ENCODE measurements at places on chromosomes 3 and 15.

DNA sequence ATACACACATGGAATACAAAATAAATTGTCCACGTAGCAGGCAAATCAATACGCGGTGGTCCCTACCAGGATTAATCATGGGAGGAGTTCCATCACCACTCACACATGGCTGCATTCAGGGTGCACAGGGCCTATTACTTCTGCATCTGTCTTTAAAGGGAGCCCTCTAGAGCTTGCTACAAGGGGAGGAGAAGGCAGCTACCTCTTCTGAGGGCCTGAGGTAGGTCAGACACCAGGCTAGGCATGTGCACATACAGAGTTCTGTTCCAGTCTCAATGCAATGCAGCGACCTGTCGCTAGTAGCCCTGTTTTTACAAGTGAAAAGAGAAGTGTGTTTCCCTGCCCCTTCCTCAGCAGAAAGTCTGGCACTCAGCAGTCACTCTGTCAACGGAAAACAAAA is 102.7 kb downstream of the ROBO2 start:
- no peak for DNase-seq

GRCh38 chr3:62209101-62209500 is 164.2 kb downstream of the FEZF2 start:
- no peak for DNase-seq

- no peak for DNase-seq
Observed at GRCh38 chr3:142210608-142211007, 14.8 kb downstream of the GK5 start.

DNA sequence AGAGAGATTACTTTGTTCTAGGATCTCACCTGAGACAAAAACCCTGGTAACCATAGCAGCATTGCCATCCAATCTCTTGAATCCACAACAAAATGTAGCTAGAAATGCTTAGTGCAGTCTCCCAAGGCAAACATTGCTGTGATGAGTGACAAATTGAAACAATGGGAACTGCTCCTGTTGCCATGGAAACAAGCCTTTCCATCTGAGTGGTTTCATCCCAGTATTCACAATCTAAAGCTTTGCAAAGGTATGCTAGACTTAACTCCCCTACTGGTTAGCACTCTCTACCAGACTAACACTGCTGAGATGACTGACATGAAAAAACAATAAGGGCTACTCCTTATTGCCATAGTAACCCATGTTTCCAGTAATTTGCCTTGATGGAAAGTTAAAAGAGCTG is 172.6 kb upstream of the CNTN3 start:
- DNase-seq, result no peak

DNA sequence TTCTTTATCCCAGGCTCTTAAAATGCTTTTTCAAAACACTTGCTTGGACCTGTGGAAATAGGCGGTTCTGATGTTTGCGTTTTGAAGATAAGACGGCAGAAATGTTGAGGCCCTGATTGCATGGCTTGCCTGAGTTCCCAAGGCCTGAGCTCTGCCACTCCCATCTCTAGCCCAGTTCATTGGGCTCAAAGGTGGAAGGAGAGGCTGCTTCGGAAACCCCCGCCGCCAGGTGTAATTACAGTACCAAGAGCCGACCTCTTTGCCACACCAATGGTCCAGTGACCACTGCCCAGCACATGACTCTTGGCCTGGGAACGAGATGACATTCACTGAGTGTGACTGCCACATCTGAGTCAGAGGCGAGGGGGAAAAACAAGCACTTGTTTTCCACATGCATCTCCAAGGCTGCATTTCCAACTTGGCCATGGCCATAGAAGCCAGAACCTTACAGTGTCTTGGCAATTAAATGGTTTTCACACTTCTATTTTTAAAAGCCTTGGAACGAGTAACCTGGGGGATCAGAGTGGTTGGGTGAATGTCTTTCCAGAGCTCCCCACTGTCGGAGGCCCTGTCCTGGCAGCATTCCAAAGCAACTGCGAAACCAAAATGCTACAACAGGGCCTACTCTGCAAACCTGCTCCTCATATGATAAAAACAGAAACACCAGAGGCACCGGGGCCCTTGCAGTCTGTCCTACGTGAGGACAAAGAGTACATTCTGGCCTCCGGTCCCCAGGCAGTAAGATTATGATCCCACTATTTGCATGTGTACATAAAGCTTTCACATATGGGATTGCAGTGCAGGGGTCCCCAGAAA is 63.8 kb upstream of the CGNL1 start:
- DNase-seq, result no peak

GRCh38 chr15:58442122-58442521 is 10.3 kb downstream of the LIPC start:
- peak; percentile 22 for DNase-seq

GRCh38 chr15:89975482-89976245 is 25.5 kb upstream of the ZNF710 start:
- DNase-seq, result no peak

DNA sequence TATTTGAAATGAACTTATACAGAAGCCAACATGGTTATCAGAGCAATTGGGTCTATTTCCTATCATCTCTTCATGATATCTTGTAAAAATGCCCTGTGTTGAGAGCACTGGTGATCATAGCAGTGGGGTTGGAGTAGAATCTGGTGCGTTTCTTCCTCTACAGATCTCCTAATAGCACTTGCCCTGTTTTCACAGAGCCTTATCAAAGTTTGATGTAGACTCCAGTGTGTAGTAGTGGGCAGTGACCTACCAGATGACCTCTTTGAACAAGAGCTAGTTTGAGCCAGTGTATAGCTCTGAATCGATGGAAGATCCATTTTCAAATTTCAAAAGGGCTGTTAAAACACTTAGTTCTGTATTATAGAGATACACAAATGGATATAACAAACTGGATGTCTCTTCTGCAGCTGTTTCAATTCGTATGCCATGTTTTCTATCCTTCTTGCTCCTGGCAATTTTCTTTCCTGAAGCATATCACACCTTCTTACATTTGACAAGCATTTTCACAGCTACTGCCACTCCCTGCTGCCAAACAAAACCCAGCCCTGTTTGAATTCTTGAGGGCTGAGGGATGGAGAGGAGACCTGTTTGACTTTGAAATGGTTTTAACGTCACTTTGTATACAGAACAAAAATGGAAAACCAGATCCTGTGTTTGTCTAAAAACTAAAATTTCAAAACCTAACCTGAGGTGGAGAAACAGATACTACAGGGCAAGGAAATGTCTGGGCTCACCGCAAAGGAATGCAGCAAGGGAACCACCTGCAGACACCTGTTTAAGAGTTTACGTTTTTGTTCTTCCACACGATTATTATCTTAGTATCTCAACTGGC is 354.5 kb upstream of the TPRG1 start:
- DNase-seq, result no peak

GRCh38 chr3:177149106-177149505 is 48.2 kb downstream of the TBL1XR1 start:
- DNase-seq, result no peak

GRCh38 chr15:101210466-101210865 is 41.4 kb downstream of the CHSY1 start:
- no peak for DNase-seq

DNA sequence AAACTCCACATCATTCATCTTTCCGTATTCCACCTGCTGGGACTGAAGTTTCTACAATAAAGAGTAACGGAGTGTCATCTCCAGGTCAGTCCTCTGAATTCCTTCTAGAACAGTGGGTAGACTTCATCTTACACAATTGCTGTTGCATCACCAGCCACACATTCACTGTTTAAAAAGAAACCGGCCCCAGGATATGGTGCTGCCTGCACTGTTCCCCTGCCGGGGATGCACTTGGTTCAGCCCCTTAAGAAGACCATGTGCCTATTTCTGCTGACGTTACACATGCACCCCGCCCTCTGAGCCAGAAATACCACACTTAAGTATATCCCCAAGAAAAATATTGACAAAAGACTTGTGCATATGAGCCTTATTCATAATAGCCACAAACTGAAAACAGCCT is 233.4 kb downstream of the FEZF2 start:
- peak; percentile 81 for DNase-seq

DNA sequence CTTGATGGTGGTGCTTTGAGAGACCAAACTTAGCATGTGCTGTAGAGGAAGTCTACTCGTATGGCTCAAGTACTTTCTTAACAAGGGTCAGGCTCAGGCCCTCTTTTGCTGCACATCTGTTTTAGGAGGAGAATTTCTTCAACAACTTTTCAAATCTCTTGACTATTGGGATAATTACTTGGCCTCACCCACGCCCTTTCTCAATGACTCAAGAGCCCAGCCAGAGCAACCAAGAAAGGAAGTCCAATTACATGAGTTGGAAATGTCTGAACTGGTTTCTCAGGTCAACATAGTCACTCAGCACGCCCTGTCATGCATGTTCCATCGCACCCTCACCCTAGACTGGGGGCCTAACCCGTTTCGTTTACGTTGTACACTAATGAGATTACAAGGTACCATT is 44.8 kb upstream of the UMPS start:
- peak; percentile 18 for DNase-seq

GRCh38 chr3:42061025-42061712 is 30.0 kb upstream of the TRAK1 start:
- DNase-seq, result no peak

DNA sequence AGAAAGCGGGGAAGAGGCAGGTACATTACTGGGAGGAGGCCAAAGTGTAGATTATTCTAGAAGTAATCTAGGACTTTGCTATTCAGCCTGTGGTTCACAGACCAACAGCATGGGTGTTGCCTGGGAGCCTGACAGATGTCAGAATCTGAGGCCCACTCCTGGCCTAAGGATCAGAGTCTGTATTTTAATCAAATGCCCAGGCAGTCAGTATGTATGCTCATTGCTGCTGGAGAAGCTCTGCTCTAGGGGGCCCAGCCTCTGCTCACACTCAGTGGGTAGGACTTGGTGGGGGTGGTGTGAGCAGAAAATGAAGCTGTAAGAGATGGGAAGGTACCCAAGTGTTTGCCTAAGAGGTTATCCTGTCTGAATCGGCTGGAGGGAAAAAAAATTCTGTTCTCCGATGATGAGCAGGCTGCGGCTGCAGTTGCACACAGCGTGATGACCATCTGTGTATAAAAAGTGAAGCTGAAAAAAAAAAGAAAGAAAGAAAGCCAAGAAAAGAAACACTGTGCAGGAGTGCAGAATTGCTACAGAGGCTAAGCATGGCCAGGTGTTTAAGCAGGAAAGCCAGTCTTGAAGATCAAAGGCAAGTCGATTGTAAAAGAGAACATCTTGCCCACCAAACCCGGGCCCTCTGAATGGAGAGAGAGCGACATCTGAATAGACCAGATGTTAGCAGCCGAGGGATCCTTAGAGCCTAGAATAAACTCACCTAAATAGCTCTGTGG is 65.2 kb downstream of the EIF4E3 start:
- DNase-seq, result no peak

GRCh38 chr3:123576122-123576521 is 8.7 kb downstream of the HACD2 start:
- DNase-seq, result no peak

GRCh38 chr3:3745693-3746092 is 53.5 kb upstream of the LRRN1 start:
- no peak for DNase-seq

- no peak for DNase-seq
Observed at GRCh38 chr3:20878691-20879090, 692.7 kb upstream of the SGO1 start.

- DNase-seq, result no peak
Observed at GRCh38 chr3:168968609-168969008, 694.9 kb downstream of the MECOM start.

DNA sequence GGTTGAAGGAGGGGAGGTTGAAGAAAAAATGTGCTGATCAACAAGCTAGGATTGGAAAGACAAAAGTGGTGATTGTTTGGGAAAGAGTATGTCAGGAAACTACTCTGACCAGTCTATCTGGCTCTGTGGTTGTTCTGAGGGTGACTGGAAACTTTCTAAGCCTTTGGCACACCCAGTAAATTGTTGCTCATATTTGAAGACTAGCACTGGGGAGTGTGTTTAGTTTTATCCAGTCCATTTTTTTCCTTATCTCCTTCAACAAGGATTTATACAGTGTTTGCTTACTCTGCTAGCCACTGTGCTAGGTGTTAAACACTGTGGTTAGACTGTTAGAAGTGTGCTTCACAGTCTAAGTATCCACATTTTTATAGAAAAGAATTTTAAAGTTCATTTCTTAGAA is 28.8 kb downstream of the PPM1L start:
- DNase-seq, result no peak

- peak; percentile 17 for DNase-seq
Observed at GRCh38 chr3:10693457-10693856, 122.6 kb upstream of the SLC6A11 start.

DNA sequence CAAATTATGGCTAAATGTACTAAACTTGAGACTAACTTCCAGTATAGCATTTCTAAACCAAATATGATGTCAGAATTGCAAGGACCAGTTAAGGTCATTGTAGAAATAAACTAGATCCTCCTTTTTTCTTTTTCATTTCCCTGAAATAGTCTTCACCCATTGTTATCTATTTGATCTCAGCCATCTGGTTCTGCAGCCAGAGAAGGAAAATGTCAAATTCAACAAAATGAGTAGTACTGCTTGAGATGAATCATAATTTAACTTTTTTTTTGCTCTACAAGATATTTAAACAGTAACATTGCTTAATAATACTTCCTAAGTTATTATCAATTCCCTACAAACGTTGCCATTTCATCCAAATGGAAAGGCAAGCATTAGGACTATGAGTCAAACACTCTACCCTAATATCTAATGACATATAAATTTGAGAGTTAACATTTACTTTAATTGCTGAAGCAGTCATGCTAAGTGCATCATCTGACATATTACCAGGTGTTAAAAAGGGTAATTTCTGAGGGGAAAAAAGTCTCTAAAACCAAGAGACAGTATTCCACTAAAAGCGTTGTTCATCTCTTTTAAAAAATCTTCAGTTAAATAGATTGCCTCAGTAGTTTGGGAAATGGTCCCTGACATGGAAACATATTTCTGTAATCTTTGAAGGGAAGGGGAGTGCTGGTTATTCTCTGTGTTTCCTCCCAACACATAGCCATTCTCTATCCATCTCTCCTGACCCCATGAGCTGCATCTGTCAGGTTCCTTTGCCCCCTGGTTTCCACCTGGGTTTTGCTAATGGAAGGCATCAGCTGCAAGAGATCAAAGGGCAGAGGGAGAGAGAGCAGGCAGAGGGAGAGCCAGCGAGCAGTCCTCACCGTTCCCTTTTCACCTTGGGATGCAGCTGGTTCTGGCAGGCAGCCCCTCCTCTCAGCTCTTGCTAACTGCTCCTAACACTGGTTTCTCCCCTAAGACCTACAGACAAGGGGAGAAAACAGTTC is 138.5 kb downstream of the ARPP21 start:
- DNase-seq, result no peak

- no peak for DNase-seq
Observed at GRCh38 chr3:112976953-112977352, 2.0 kb upstream of the CD200R1 start.

- no peak for DNase-seq
Observed at GRCh38 chr3:136141291-136141785, 54.8 kb downstream of the MSL2 start.

GRCh38 chr15:85614059-85614458 is 180.7 kb downstream of the KLHL25 start:
- no peak for DNase-seq

GRCh38 chr3:196198771-196199753 is 12.1 kb downstream of the ZDHHC19 start:
- DNase-seq, result peak; percentile 38

- DNase-seq, result peak; percentile 45
Observed at GRCh38 chr15:101018016-101018415, 98.9 kb downstream of the LRRK1 start.

GRCh38 chr15:56913241-56913640 is 5.2 kb upstream of the TCF12 start:
- DNase-seq, result peak; percentile 32

- DNase-seq, result peak; percentile 22
Observed at GRCh38 chr3:52493232-52494017, 1.7 kb upstream of the STAB1 start.

GRCh38 chr3:146421819-146422759 is 47.3 kb downstream of the PLSCR2 start:
- DNase-seq, result peak; percentile 57

- DNase-seq, result peak; percentile 9
Observed at GRCh38 chr15:71385026-71385425, 269.8 kb downstream of the THSD4 start.

Data from MCF 10A (cell line).